Esophagus squamous epithelium (tissue), 5 donors: ENCODE measurements at places on chromosomes 11 and 22.

GRCh38 chr11:72405009-72405408, 29.3 kb downstream of the CLPB start:
- no peak for DNase-seq

DNA sequence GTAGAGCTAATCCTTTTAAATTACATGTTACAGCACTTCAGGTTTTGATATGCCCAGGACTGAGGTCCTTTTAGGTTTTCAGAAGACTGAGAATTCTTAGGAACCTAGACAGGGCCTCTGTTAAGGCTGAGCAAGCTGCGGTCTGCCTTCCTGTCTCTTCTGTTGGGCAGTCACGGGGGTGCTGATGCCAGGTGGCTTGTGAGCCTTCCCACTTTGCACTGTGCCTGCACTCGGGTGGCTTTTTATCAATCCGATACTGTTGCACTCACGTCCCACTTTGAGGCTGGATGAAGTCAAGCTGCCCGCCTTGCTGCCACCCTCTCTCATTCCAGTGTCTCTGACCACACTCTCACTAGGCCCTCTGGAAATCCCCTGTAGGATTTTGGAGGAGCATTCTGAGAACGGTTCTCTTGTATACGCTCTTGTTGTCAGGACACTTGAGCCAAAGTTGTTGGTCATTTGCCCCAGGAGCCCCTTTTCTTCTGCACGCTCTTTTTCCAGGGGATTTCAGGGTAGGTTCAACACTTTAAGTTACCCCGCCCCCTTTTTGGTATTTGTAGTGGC, 141.8 kb downstream of the TEAD1 start:
- no peak for DNase-seq

DNA sequence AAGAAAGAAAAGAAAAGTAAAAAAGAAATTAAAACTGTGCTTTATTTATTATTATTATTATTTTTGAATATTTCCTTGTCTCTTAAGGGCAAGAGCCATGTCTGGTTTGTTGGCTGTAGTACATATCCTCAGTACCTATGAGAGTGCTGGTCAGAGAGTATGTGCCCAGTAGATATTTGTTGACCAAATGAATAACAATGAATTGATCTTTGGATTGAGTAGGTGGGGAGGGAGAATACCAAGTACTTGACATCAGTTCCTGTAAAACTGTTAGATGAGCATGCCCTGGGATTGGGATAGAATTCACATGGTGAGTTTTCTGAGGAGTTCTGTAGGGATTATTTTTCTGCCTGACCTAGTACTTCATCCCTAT, 11.4 kb downstream of the STIM1 start:
- DNase-seq: no peak

DNA sequence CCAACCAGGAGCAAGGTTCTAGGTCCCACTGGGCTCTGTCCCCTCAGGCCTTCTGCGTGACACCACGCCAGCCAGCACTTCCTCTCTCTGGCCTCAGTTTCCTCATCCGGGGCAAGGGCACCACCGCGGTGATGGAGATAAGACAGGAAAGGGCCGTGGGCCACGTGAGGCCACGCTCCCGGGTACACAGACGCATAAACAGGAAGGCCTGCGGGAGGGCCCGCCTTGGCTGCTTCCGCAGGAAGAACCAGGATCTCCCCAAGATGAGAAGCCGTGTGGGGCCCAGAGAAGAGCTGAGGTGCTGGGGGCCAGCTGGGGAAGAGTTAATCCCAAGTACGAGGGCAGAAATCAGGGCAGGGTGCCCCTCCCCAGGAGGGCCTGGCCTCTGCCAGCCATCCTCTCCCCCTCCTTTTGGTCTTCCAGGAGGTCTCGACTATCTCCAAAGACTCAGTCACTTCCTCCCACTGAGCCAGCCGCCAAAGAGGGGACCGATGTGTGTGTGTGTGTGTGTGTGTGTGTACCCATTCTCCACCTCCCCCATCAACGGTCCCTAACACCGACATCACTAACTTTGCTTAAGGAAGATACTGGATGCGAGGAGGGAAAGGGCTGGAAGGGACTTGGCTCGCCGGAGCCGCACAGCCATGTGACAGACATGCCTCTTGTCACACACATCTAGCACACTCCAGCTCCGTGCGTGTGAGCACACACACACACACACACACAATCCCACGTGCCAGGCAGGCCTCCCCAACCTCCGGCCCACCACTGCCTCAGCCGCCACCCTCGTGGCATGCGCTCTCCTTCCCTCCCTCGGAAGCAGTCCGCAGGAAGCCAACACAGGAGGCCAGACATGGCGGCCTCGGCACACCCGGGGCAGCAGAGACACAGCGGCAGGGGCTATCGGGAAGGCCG, 1.4 kb downstream of the MFNG start:
- peak; percentile 67 for DNase-seq

GRCh38 chr11:77687088-77687487, 49.5 kb upstream of the CLNS1A start:
- DNase-seq: no peak

DNA sequence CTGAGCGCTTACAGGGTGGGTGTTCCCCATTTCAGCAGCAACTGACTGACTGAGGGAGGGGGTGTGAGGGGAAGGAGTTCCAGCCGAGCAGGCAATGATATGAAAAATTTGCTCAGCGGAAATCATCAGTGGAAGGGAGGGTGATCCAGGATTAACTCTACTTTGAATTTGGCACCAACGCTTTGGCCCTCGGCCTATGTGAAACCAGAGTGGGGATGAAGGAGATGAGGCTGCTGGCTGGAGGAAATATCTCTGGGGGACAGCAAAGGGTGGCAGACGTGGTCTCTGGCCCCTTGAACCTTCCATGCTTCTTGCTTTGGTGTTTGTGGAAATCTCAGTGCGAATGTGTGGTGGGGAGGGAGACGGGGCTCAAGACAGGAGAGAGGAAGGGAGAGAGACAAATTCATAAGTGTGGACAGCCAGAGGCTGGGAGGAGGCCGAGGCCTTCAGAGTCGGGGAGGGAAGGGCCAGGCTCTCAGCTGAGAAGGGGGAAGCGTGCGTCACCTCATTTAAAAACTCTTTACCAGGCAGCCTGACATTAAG, 83.6 kb downstream of the FDX1 start:
- no peak for DNase-seq

DNA sequence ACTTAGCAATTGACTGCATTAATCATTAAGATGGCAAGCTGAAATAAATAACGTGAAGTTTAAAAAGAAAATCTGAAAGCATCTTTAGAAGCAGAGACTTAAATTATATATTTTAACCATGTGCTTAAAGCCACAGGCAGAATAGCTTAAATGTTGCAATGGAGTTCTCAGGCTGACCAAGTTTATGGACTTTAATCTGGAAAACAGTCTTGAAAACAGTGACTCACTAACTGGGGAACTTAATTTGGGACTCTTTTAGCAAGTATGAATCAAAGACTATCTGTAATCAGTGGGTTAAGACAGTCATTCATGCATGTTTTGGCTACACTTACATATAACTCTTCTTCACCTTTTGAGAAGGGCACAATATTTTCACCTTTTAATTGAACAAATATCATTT, 12.6 kb upstream of the GLYATL1 start:
- no peak for DNase-seq

DNA sequence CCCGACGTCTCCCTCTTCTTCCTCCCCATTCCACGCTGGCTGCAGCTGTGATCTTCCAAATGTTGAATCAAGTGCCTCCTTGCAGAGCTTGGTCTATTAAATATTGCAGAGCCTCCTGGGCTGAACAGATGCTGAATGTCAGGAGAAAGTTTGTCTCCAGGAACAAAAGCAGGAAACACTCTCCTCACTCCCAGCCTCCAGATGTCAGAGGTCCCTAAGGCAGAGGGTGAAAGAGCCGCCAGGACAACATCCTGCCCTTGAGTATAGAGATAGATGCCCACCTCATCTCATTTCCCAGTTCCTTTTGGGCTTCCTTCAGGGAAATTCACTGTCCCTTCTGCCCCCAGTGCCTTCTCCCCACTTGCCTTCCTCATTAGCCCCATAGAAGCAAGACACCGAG, 40.8 kb upstream of the IGSF9B start:
- DNase-seq: no peak

DNA sequence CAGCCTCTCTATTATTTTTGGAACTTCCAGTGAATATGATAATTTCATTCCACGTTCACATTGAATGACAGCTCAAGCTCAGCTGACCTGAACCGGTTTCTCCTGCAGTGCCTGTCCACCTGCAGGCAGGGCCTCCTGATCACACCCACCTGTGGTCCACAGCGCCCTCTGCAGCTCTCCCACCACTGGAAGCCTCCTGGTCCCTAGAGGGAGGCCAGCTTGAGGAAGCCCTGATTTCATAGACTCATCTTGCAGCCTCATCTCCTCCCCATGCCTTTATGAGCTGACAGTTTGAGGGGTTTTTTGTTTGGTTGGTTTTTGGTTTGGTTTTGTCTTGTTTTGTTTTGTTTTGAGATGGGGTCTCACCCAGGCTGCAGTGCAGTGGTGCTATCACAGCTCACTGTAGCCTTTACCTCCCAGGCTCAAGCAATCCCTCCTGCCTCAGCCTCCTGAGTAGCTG, 29.9 kb upstream of the MALAT1 start:
- DNase-seq: no peak

- no peak for DNase-seq
Observed at GRCh38 chr11:94111660-94112059, 17.0 kb upstream of the PANX1 start.

GRCh38 chr11:109856928-109857327, 236.3 kb upstream of the ZC3H12C start:
- no peak for DNase-seq

DNA sequence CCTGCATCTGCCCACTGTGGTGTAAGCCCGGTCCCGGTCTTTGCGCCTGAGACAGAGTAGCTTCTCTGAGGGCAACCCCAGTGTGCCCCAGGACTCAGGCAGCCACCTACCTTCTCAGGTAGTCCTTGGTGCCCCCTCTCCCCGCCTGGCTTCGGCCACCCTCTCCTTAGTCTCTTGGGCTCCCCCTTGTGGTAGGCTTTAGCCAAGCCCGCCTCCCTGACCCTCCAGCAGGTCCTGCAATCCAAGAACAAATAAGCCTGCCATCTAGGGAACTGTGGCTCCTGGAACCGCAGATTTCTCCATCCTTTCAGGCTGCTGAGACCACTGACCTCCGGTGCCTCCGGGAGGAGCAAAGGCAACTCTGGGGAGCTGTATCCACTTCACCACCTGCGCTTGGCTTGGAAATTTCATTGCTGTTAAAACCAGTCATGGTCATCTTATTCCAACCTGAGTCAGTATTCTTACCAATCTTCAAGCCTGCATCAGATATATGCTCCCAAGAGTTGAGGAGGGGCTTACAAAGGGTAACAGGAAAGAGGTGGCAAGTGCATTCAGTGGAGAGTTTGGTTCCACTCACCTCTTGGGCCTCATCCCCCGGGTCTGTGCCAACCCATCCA, 52.8 kb upstream of the TENM4 start:
- DNase-seq: no peak

DNA sequence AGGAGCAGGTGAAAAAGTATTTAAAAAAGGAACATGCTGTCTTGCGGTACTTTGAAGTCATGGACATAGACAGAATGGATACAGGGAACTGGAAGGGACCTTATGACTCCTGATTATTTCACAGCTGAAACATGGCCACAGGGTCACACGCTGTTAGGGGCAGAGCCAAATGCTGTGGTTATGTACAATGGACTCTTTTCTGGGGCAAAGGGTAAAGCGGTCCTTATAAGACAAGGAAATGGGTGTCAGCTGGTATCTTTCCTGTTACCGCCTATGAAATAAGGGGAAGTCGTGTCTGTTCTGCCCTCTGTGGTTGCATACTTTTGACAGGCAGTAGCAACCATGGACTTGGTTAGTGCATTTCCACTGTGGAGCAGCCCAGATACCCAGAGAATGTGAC, 12.8 kb upstream of the ST14 start:
- DNase-seq: no peak

- DNase-seq: no peak
Observed at GRCh38 chr11:128707681-128708080, 13.8 kb downstream of the FLI1 start.

DNA sequence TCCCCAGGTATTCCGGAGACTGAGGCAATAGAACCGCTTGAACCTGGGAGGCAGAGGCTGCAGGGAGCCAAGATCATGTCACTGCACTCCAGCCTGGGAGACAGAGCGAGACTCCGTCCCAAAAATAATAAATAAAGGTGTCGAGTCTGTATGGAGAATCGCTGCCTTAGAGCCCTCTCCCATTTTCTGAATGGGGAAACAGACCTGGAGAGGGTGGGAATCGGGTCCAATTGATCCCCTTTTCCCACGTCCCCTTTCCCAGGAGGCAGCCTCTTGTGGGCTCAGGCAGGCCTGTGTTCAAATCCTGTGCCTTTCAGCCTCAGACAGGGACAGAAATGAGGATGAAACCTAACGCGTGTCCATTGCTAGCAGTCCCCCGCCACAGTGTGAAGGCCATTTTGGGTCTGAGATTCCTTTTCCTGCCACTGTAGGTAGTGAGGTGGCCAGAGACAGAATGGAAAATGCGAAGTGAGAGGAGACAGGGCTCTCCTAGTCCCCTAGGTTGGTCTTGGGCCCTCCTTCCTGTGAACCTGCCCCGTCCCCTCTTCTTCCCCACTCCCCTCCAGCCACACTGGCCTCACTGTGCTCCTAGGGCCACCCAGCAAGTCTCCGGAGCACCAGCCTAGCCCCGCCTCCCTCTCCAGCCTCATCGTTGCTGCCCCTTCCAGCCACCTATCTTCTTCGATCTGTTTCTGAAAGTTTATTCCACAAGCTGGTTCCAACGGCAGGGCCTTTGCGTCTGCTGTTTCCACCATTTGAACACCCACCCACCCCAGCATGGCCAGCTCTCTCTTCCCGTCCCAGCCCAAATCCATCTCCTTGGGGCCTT, 2.7 kb upstream of the POLDIP3 start:
- DNase-seq: no peak

GRCh38 chr11:75461151-75461550, 28.1 kb upstream of the KLHL35 start:
- no peak for DNase-seq

DNA sequence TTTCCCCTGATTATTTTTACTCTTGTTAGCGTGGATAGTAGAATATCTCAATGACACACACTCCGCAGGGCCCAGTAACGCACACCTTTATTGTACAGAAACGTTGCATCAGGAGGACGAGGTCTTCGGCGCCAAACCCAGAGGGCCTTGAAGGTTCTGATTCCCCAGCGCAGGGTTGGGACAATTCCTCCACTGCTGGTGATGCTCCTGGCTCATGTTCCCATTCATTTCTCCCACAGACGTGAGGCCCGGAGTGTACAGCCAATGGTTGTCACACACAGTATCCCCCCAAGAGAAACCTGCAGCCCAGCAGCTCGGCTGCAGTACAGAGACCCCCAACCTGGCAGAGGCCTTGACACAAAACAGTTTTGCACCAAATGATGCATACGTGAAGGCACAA, 6.1 kb upstream of the ANO1 start:
- DNase-seq: no peak

- no peak for DNase-seq
Observed at GRCh38 chr11:7571640-7572000, 57.8 kb downstream of the PPFIBP2 start.

GRCh38 chr22:37065180-37065579, 13.6 kb downstream of the KCTD17 start:
- no peak for DNase-seq

DNA sequence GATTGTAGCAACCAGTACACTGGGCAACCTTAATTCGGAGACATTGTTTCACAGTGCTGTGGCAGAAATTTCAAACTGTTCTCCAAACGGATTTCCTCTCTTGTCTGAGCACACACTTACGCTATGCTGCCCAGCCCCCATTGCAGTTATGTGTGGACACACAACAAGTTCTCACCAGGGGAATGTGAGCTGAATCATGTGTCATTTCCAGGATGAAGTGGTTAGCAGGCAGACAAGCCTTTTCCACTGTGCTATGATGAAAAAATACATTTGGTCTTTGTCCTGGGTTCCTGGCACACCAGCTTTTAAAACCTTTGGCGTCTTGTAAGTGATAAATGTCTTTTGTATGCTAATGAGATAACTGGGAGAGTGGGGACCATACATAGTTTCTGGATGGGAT, 46.9 kb upstream of the SYT9 start:
- no peak for DNase-seq

GRCh38 chr11:17548444-17548843, 1.4 kb downstream of the OTOG start:
- DNase-seq: no peak
